ENCODE measurements at places on chromosomes 3 and 15.
A peak's percentile ranks its signal among the peaks of the same experiment; 100 is the strongest.

DNA sequence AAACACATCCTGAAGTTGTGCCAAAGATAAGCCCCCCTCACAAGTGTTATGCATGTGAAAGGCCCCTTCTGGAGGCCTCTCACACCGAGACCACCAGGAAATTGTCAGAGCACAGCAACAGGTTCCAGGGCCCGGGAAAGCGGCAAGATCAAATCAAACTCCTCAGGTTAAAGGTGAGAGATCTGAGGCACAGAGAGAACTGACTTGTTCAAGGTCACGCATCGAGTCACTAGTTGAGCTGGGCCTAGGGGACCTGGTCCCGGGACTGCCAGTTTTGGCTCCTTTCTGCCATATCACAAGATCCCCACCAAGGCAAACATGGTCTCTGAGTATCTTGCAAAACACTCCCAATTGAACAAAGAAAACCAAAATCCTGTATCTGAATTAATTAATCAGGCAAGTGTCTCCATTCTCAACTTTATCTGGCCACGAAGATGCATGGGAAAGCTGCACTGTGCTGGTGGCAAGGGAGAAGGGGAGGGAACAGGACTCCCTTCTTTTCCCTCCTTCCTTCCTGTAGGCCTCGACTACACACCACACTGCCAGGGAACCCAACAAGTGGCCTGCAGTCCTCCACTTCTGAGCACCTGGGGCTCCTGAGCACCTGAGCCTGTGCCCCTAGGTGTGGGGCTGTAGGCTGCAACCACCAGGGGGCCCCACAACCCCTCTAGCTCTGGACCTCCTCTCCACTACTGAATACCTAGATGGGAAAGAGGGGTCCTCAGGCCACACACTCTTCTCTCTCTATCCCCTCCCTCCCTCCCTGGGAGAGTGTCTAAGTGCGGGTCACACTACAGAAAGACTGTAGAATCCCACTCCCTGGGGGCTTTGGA lies 37.3 kb downstream of the ANP32A start:
- H3K27me3 ChIP-seq: no peaks in the 10 kb centered on the region
- no peak overlapping the region for H3K27ac ChIP-seq
- peak; percentile 80 for DNase-seq
- H3K4me1 ChIP-seq: no peaks in the 10 kb centered on the region

- H3K27ac ChIP-seq: no peak overlapping the region
- H3K36me3 ChIP-seq: no peaks in the 10 kb centered on the region
- no peaks in the 10 kb centered on the region for H3K4me1 ChIP-seq
- no peaks in the 10 kb centered on the region for H3K27me3 ChIP-seq
Measured at GRCh38 chr15:57308170-57308545, 68.1 kb upstream of the CGNL1 start.

DNA sequence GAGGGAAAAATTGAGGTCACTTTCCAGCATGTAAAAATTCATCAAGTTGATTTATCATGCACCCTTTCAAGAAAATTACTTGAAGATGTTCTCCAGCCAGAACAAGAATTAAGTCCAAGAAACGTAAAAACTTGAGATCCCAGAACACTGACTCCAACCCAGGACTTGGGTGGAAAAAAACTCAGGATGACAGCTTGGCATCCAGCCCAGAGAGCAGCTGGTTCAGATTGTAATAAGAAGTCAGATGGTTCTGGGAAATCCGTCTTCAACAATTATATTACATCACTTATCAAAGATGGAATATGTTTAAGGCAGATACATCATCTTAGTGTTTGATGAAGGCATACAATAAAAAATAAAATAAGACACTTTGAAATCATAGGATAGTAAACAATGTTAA lies 23.0 kb upstream of the DNAJC13 start:
- no peak overlapping the region for H3K4me3 ChIP-seq
- DNase-seq: no peak
- H3K27ac ChIP-seq: no peak overlapping the region
- no peaks in the 10 kb centered on the region for H3K4me1 ChIP-seq
- H3K27me3 ChIP-seq: no peaks in the 10 kb centered on the region
- H3K36me3 ChIP-seq: peaks cover 10% of the 10 kb centered on the region

DNA sequence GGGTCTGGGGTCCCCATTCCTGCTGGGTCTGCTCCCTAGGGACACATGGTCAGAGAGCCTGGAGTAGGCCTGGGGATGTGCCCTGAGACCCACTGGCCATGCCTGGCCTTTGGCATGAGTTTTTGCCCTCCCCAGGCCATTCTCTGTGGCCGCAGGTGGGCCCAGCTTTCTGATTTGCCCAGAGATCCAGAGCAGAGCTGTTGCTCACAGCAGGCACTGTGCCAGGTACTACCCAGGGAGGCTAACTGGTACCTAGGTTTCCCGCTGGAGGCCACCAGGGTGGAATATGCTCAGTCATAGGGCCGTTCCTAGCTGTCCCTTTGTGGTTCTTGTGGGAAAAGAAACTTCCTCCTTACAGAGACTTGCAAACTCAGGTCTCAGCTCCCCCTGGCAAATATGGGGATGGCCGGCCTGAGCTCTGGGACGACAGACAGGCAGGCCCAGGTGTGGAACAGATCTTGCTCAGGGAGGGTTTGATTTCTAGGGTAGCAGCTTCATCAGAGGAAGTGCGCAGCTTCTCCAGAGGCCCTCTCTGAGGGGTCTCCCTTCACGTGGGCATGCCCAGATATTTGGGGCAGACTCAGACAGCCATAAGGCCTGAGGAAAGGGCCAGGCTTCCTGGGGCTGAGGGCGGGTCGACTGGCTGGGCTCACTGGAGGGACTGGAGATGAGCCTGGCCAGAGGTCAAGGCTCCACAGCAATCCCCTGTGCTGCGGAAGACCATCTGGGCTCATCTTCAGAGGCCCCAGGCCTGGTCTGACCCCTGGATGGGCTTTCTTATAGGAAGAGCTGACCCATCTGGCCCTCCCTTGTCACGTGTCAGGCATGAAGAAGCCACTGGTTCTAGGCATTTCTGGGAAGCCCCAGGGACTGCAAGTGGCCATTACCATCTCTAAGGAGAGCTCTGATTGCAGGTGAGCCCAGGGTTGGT lies 28.0 kb downstream of the ACAA1 start:
- no peaks in the 10 kb centered on the region for H3K36me3 ChIP-seq
- no peaks in the 10 kb centered on the region for H3K4me1 ChIP-seq
- H3K27ac ChIP-seq: no peak overlapping the region
- no peaks in the 10 kb centered on the region for H3K27me3 ChIP-seq

- no peak overlapping the region for H3K4me3 ChIP-seq
- H3K36me3 ChIP-seq: no peaks in the 10 kb centered on the region
- peaks cover 3% of the 10 kb centered on the region for H3K4me1 ChIP-seq
- no peak overlapping the region for H3K27ac ChIP-seq
- H3K27me3 ChIP-seq: 0 out of 2 replicates have a peak, but pooled peaks cover 2% of the 10 kb centered on the region
- no peak for DNase-seq
Measured at GRCh38 chr3:195753581-195753980, 32.8 kb downstream of the MUC20 start.

GRCh38 chr15:92050220-92050898 lies 196.9 kb downstream of the SLCO3A1 start:
- H3K27ac ChIP-seq: no peak overlapping the region
- DNase-seq: no peak
- H3K4me3 ChIP-seq: no peak overlapping the region
- no peaks in the 10 kb centered on the region for H3K27me3 ChIP-seq

DNA sequence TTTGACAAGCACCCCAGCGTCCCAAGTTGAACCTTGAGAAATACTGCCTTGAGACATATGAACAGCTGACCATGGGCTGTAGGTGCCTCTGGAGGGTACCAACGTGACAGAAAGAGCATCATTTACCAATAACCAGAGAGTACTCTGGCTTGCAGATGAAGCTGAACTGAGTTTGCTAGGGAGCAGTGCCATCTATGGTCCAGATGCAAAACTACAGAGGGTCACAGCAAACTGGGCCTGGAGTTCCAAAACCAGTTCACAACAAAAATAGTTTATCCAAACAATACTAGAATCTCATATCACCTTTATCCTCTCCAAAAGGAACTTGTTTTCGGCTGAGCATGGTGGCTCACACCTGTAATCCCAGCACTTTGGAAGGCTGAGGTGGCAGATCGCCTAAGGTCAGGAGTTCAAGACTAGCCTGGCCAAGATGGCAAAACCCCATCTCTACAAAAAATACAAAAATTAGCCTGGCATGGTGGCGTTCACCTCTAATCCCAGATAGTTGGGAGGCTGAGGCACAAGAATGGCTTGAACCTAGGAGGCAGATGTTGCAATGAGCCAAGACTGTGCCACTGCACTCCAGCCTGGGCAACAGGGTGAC lies 69.3 kb downstream of the CHAC1 start:
- peak; percentile 38 for DNase-seq
- no peak overlapping the region for H3K27ac ChIP-seq
- H3K27me3 ChIP-seq: no peaks in the 10 kb centered on the region

GRCh38 chr3:115681736-115682135 lies 58.4 kb downstream of the GAP43 start:
- no peak for DNase-seq
- H3K27ac ChIP-seq: no peak overlapping the region
- H3K36me3 ChIP-seq: no peaks in the 10 kb centered on the region
- no peak overlapping the region for H3K4me3 ChIP-seq
- no peaks in the 10 kb centered on the region for H3K27me3 ChIP-seq

DNA sequence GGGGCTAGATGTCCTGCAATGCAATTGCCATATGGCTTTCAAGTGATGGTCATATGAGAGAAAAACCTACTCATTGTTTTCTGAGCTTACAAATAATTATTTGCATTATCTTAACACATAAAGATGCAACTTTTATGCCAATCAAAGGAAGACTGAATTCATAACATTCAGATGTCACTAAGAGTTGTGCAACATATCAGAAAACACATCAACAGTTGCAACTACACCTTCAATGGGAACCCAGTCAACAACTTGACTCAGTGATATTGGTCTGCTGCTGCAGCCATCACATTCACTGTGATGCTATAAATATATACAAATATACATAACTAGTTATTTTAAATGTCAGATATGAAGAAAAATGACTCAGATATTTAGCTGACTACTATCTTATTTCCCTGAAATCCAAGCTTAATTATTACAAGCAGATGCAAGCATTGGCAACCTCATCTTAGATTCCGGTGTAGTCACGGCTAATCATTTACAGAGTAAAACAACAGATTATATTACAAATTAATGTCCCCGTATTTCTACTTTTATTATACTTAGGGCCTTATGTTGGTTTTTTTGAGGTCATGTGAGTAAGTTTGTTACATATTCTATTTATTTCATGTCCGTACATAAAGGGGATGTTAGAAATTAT lies 23.7 kb downstream of the CNTN3 start:
- H3K27me3 ChIP-seq: no peaks in the 10 kb centered on the region
- H3K4me1 ChIP-seq: no peaks in the 10 kb centered on the region
- H3K36me3 ChIP-seq: no peaks in the 10 kb centered on the region
- no peak for DNase-seq
- no peak overlapping the region for H3K4me3 ChIP-seq
- no peak overlapping the region for H3K27ac ChIP-seq

- H3K4me3 ChIP-seq: no peak overlapping the region
- no peak overlapping the region for H3K27ac ChIP-seq
- peak; percentile 88 for DNase-seq
Measured at GRCh38 chr15:92683511-92683834, 27.9 kb upstream of the FAM174B start.

DNA sequence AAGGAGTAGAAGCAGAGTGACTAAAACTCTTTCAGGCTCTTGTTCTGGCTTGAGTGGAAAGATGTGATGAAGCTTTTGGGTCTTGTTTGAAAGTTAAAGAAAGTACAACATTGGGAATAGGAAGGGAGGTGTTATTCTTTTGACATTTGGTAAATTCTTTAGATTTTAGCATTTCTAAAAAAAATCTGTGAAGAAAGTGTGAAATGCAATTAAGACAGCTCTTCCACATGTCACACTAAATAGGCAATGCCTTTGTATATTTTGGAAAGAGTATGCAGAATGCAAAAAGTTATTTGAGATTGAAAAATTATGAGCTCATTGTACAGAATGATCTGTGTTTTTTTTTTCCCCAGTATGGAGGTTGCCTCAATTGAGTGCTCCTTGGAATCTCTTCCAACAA lies 532.2 kb upstream of the DPPA4 start:
- DNase-seq: no peak
- no peaks in the 10 kb centered on the region for H3K4me1 ChIP-seq
- no peak overlapping the region for H3K4me3 ChIP-seq
- H3K36me3 ChIP-seq: no peaks in the 10 kb centered on the region
- H3K27me3 ChIP-seq: no peaks in the 10 kb centered on the region

GRCh38 chr3:4320096-4320911 lies 17.1 kb downstream of the SETMAR start:
- peaks cover 10% of the 10 kb centered on the region for H3K36me3 ChIP-seq
- H3K27me3 ChIP-seq: no peaks in the 10 kb centered on the region
- no peak overlapping the region for H3K27ac ChIP-seq
- H3K4me1 ChIP-seq: no peaks in the 10 kb centered on the region

Data from H9 (cell line).